ENCODE measurements at places on chromosomes 7 and 10. TPM values are rescaled to one million over a fixed set of nuclear protein-coding genes. Genes with fewer than 3 reads are reported as not detected.
A peak's percentile ranks its signal among the peaks of the same experiment; 100 is the strongest.

- DNase-seq: no peak
Measured at GRCh38 chr10:107971411-107971810, 806.9 kb upstream of the SORCS1 start.

- DNase-seq: no peak
Measured at GRCh38 chr7:2774935-2775334, 69.2 kb downstream of the GNA12 start.

DNA sequence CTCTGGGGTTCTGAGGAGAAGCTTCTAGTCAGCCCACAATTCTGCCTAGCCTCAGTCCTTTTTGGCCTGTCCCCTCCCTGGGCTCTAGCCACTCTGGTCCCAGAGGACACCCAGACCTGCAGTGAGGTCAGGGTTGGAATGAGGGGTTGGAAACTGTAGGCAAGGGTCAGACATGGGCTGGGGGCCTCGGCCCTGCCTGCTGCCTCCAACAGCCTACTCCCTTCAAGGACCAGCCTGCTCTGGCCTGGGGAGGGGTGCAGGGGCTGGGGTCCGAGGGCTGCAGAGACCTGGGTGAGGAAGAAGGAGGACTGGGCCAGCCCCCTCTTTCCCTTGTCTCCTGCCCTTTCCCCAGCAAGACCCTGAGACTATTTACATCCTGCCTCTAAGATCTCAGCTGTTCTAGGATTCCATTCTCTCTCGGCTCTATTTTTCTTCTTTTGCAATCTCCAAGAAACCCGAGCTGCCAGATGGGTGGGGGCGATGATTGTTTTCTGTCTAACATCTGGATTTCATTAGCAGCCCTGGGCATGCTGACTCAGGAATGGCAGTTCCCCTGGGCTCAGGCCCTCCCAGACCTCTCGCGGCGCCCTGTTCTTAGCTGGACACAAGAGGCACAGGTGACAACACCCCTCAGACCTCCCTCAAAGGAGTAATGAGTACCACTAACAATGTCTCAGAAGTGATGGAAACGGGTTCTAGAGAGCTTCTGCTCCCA lies 23.1 kb downstream of the ZCCHC24 start:
- no peak for DNase-seq

CRHR2 gene
- not detected for total RNA-seq

GRCh38 chr7:26759108-26759507 lies 105.3 kb downstream of the SKAP2 start:
- DNase-seq: no peak

DNA sequence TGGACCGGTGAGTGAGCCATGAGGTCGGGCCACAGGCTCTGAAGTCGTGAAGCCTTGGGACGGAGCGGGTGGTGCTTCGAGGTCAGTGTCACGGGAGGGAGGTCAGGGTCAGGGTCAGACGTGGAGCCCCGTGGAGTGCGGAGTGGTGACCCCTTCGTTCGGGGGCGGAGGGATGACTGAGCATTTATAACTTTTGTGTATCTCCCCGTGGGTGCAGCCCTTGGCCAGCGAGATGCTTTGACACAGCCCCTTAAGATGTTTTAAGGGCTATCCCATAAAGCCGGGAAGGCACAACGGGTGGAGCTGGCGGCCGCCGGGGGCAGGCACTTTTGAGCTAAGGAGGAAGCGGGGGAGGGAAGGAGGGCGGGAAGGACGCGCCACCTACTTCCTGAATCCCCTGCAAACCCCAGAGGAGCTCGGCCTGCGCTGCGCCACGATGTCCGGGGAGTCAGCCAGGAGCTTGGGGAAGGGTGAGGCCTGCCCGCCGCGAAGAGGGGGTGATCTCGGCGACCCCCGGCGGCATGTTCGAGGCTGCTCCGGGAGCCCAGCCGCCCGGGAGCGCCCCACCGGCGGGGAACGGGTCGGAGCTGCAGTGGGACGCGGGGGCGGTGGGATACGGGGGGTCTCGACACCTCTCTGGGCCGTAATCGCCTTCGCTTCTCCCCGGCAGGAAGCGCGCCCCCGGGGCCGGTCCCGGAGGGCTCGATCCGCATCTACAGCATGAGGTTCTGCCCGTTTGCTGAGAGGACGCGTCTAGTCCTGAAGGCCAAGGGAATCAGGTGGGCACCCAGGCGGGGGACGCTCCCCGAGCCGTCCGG lies at the start of gene GSTO1:
Gene GSTO1, plus strand, starts transcription at position 400 of the 818 bp plus-strand sequence. Its CDS starts 37 bp downstream, at position 437.
- DNase-seq: peak; percentile 68

DNA sequence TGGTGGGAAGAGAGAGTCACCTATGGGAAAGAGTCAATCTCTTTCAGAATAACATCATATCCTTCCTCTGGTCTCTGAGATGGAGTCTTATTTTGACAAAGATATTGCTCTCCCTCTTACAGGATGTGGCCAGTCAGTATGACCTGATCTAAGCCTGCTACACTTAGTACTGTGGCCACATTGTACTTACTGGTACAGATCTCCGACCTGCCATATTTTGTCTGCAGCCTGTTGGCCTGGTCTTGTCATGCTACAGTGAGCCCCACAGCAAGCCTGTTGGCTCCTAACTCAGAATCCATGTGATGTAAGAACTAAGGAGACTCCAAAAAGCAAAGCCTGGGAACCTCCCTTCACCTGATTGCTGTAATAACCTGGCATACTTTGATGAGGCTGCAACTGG lies 377.8 kb downstream of the SFMBT2 start:
- no peak for DNase-seq

- no peak for DNase-seq
Measured at GRCh38 chr10:78454123-78454645, 420.5 kb downstream of the RPS24 start.

DNA sequence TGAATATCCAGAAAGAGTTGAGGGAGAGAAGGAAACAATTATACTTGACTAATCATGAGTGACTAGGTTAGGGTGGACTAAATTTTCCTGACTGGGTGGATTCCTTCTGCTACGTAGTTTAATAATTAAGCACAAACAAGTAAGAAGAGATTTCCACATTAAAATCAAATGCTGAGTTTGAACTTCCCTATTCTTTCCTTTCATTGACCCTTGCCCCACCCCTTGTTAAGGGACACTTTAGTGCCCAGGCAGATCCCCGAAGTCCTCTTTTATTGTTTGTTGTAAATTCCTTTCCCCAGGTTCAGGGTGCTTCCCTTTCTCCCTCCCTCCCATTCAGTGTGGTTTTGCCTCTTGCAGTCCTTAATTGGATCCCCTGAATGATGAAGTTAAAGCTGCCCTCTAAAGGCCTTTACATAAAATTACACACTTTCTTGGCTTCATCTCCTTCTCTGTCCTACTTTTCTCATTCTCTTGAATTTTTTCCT lies 8.8 kb upstream of the SPAM1 start:
- DNase-seq: no peak

DNA sequence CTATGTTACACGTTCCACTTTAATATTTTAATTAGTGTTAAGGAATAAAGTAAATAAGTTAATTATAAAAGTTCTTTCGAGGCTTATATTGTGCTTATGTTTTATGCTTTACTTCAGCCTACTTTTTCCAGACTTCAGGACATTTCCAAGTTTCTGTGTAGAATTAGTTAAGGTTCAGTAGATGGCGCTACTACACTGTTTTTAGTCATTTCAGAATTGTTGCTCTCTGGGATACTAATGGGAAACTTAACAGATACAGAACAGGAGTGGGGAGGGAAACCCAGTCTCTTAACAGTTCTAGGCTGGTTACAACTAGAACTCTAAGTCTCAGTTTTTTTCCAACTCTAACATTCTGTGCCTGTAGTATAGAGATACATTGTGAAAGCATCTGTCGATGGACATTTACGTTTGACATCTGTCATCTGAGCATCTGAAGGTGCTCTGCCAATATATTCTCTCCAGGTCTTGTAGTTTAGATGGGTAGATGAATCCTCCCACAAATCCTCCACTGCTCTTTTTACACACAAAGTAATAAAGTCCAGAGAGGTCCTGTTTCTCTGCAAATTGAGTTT lies 56.8 kb upstream of the FAM171A1 start:
- DNase-seq: no peak

DNA sequence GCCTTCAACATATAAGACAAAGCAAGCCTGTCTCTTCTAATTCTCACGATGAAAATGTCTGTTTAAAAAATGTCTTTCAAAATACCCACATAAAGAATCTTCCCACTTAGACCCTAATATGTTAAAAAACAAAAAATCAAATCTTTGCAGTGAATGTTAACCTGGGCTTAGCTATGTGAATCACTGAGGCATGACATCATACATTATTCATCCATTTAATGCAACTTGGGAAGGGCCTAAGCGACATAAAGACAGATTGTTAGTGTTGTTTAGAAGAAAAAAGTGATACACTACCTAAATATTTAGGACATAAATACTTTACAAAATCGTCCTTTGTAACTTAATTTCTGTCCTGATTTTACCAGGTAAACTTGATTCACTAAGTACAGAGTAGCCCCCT lies 648.5 kb upstream of the NRP1 start:
- no peak for DNase-seq

VAX1 gene
- not detected for total RNA-seq

- DNase-seq: no peak
Measured at GRCh38 chr10:116866987-116867595, 17.8 kb downstream of the ENO4 start.

PDK4 gene
- total RNA-seq: not detected

GRCh38 chr10:33008499-33009243 lies 50.6 kb upstream of the ITGB1 start:
- peak; percentile 68 for DNase-seq

- no peak for DNase-seq
Measured at GRCh38 chr10:58362027-58362789, 23.0 kb upstream of the TFAM start.

NACAD gene
- total RNA-seq: 0.09 TPM

CNPY1 gene
- not detected for total RNA-seq

- DNase-seq: no peak
Measured at GRCh38 chr10:73979141-73979808, 18.6 kb upstream of the VCL start.

DNA sequence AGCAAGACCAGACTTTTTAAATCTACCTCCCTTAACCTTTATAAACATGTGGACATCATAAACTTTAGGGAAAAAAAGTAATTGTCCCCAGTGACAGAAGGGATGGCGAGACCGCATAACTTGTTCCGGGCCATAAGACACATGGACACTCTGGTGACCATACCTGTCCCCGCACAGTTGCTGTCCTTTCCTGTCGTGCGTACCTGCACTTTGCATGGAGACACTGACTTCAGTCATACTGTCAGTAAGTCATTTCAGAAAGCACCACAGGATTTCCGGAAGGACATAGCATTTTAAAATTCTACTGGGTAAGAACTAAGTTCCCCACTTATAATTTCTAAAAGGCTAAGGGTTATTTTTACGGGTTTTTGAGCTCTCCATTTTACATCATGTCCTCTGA lies 120.9 kb downstream of the CREB5 start:
- no peak for DNase-seq

CDK14 gene
- 0.80 TPM for total RNA-seq

ADAM22 gene
- 1.3 TPM for total RNA-seq

GRCh38 chr7:50957431-50957830 lies 174.7 kb upstream of the GRB10 start:
- no peak for DNase-seq

DNA sequence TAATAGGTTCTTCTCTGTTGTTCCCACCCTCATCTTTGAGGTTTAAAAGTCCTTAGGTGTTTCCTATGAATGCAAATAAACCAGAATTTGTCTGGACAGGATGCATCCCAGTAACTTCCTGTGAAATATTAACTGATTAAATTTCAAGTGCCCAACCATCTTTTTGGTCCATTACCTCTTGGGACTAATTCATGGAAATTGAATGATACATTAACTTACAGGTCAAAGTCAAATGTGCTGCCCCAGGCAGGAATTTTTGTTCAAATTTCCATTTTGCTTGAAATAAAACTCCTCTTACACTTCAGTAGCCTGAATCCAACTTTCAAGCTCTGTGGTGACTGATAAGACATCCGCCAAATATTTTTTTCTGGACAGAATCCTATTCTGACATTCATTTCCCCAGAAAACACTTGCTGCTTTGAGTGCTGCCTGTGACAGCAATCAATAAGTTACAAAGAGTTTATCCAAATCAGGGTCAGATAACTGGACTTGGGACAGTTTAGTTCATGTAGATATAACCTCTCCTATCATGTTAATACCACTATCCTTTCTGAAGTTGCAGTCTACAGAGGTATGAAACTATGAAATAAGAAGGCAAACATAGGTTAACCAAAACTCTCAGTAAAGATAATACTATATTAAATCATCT lies 383.5 kb downstream of the POM121L12 start:
- no peak for DNase-seq

CFTR gene
- not detected for total RNA-seq

AGR2 gene
- total RNA-seq: not detected

- no peak for DNase-seq
Measured at GRCh38 chr10:75660823-75661222, 229.4 kb downstream of the LRMDA start.

GRCh38 chr7:66739953-66740301 lies 606 bp upstream of the RABGEF1 start:
- DNase-seq: no peak

TLL2 gene
- total RNA-seq: not detected

NUTM2B gene
- 0.11 TPM for total RNA-seq

DNA sequence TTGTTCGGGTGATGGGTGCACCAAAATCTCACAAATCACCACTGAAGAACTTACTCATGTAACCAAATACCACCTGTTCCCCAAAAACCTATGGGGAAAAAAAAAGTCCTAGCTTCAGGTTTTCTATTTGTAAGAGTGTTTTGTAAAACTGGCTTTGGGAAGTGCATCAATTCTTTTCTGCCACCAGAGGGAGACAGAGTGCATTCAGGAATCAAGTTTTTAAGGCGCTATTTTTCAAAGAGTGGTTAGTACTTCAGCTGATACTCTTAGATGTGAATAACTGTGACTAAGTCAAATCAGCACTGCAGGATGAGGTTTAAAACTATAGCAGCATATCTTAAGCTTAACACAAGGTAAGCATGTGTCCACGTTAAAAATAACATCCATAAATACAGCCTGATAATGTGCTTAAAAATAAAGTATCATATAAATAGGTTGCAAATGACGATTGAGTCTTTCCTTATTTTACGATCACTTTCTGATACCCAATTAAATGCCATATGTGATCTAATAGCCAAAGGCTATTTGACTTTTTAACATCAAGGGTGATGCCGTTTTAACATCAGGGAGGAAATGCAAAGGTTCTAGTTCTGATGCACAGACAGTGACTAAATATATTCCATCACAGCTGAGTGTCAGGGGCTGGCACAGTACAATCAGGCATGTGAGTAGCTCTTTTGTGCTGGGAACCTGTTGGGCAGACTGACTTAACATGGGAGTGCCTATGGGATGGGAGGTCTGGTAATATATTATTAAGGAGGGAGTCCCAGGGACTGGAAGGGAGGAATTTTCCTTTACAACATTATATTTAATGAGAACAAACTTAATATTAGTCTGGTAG lies 10.6 kb upstream of the LYZL2 start:
- DNase-seq: no peak

DNA sequence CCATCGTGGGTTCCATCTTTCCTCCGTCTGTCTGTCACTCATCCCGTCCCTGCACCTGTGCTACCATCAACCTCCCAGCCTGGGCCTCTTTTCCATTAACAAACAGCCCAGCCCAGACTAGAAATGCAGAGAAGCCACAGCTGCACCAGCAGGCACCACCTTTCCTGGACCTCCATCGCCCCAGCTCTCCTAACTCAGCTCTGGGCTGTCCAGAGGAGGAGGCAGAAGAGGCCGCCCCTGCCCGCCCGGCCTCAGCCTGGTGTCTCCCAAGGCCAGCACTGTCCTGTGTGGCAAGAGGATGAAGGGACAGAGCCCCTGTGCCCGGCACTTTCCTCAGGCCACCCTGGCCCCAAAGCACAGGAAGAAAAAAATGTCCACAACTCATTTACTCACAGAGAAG lies 225.6 kb downstream of the PTPRN2 start:
- no peak for DNase-seq

TMEM270 gene
- not detected for total RNA-seq

SRRT gene
- 242 TPM for total RNA-seq

SPACDR gene
- total RNA-seq: 7.7 TPM

IFIT1 gene
- total RNA-seq: 1.6 TPM

- no peak for DNase-seq
Measured at GRCh38 chr10:122617476-122618270, 57.1 kb downstream of the DMBT1 start.

All from activated naive CD4-positive, alpha-beta T cell treated with anti-CD3 and anti-CD28 coated beads, Interleukin-2, amount 50 U/mL, for 72 hours (primary cell).